ENCODE measurements at places on chromosomes 4 and X. TPM values are rescaled to one million over a fixed set of nuclear protein-coding genes. Genes with fewer than 3 reads are reported as not detected.

The FGFBP1 gene
- not detected for polyA plus RNA-seq

The SPIN4 gene
- polyA plus RNA-seq, result 11.2 TPM

The PSAPL1 gene
- not detected for polyA plus RNA-seq

The ELF4 gene
- polyA plus RNA-seq, result 28.4 TPM

The KCNIP4 gene
- not detected for polyA plus RNA-seq

The DSPP gene
- polyA plus RNA-seq, result not detected

The ASMT gene
- not detected for polyA plus RNA-seq

The GAGE12J gene
- not detected for polyA plus RNA-seq

The AMOT gene
- polyA plus RNA-seq, result not detected

The SOX3 gene
- not detected for polyA plus RNA-seq

The FOXR2 gene
- polyA plus RNA-seq, result 0.09 TPM

The CYBB gene
- 0.63 TPM for polyA plus RNA-seq

The PDCL2 gene
- 0.73 TPM for polyA plus RNA-seq

The FGB gene
- not detected for polyA plus RNA-seq

The MTHFD2L gene
- polyA plus RNA-seq, result 29.8 TPM

The FAT1 gene
- 12.2 TPM for polyA plus RNA-seq

The NEUROG2 gene
- 0.07 TPM for polyA plus RNA-seq

The SPACA5 gene
- polyA plus RNA-seq, result not detected

The SYN1 gene
- not detected for polyA plus RNA-seq

The BEND4 gene
- polyA plus RNA-seq, result not detected

The XAGE1B gene
- 105 TPM for polyA plus RNA-seq

The YIPF7 gene
- polyA plus RNA-seq, result not detected

The ZAR1 gene
- 0.57 TPM for polyA plus RNA-seq

The PAK3 gene
- not detected for polyA plus RNA-seq

The FRMD7 gene
- 0.09 TPM for polyA plus RNA-seq

The CD40LG gene
- polyA plus RNA-seq, result not detected

The HHIP gene
- not detected for polyA plus RNA-seq

The BMP15 gene
- not detected for polyA plus RNA-seq

The CENPE gene
- polyA plus RNA-seq, result 25.3 TPM

The SRPX2 gene
- polyA plus RNA-seq, result not detected

The RAB9B gene
- polyA plus RNA-seq, result not detected

The ZDHHC9 gene
- 9.1 TPM for polyA plus RNA-seq

The PGAM4 gene
- polyA plus RNA-seq, result not detected

The RTL9 gene
- 0.11 TPM for polyA plus RNA-seq

The MAGEB2 gene
- polyA plus RNA-seq, result 78.1 TPM

The SMARCAD1 gene
- polyA plus RNA-seq, result 23.9 TPM

The NPY2R gene
- polyA plus RNA-seq, result not detected

The MORF4L2 gene
- polyA plus RNA-seq, result 338 TPM

The PNMA5 gene
- polyA plus RNA-seq, result 0.07 TPM

The ATP8A1 gene
- 0.05 TPM for polyA plus RNA-seq

The INTS6L gene
- 40.5 TPM for polyA plus RNA-seq

The HELT gene
- not detected for polyA plus RNA-seq

The DIPK2B gene
- polyA plus RNA-seq, result not detected

The GLRA2 gene
- not detected for polyA plus RNA-seq

The SPIN2B gene
- 29.5 TPM for polyA plus RNA-seq

The BCORL1 gene
- polyA plus RNA-seq, result 4.3 TPM

The DCK gene
- 15.8 TPM for polyA plus RNA-seq

The MAGEA10 gene
- polyA plus RNA-seq, result not detected
